Activated T-helper 2 cell treated with anti-CD3 and anti-CD28 coated beads, Interferon-gamma antibody, Interleukin-2, Interleukin-4, amounts not matched to agents 10 μg/mL and 5 μg/mL and 100 μg/mL, durations not matched to agents 14 hours and 24 hours and 36 hours (primary cell): ENCODE measurements at places on chromosomes 1 and 21.

GRCh38 chr1:116122955-116123757 lies 12.0 kb downstream of the MAB21L3 start:
- no peak for DNase-seq

GRCh38 chr1:243883551-243883950 lies 33.5 kb upstream of the AKT3 start:
- no peak for DNase-seq

DNA sequence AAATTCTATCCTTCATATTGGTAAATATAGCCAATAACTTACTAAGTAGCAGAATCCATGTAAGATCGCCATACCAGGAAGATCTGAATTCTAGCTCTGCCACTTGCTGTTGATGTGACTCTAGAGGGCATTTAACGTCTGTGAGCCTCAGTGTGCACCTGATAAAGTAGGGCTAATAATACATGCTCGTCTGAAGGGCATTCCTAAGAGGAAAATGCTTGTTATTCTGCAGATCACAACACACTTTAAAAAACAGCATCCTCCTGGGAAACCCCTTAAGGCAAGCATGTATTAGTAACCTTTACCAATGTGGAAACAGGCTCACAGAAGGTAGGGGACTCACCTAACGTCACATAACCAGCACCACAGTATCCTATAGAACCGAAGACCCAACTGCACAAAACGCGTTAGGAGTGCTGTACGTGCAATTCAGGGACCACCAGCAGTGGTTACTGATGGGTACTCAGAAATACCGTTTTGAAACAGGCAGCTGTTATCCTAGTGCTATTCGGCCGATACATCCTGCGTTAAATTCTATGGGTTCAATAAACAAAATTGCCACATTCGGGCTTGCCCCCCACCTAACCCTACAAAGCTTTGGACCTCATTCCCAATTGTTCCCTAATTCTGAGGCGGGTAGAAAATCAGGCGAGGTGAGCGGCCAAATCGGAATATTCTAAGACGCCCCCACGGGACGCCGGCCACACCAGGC lies 758 bp downstream of the DEPDC1 start:
- DNase-seq = no peak

DNA sequence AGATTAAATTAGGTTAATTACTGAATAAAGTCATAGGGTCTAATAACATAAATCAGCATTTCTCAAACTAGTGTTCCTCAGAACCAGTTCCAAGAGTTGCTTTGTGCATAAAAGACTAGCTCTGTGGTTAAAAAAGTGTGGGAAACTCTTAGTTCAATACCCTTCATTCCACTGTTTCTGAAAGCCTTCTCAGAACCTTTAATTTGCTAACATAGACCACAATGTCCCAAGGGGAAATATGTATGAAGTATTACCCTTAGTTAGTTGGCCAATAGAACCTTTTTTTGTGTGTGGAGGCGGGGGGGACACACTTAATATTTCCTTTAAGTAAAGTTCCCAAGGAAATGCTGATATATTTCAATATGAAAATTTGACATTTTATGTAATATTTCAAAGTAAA lies 20.4 kb downstream of the ODF2L start:
- DNase-seq = no peak

GRCh38 chr1:157403203-157403602 lies 149.1 kb downstream of the FCRL5 start:
- DNase-seq = no peak
